NCI-H69 (cell line): ENCODE measurements at places on chromosomes 5 and 9.

DNA sequence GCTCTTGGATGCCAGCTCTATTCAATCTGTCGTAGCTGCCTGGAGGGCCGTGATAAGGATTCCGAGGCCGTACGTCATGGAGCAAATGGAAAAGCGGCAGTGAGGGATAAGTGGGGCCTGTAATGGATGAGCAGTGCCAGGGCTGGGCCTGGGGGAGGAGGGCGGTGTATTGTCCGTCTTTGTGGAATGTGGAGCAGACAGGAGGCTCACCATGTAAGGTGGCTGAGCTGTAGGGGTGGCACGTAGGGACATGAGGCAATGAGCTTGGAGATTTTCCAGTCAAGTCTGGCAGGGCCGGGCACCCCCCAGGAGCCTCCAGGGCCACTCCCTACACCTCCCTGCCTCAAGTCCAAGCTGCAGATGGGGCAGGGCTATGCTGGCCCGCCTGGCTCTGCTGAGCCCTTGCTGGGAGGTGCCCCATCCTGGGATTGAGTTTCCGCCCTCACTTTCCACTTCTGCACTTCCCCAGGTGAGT lies 29.2 kb downstream of the NCS1 start:
- DNase-seq, result no peak

- DNase-seq, result no peak
Measured at GRCh38 chr9:95043826-95044225, 273.7 kb downstream of the FANCC start.

- DNase-seq, result no peak
Measured at GRCh38 chr5:37739817-37740261, 100.0 kb downstream of the GDNF start.

DNA sequence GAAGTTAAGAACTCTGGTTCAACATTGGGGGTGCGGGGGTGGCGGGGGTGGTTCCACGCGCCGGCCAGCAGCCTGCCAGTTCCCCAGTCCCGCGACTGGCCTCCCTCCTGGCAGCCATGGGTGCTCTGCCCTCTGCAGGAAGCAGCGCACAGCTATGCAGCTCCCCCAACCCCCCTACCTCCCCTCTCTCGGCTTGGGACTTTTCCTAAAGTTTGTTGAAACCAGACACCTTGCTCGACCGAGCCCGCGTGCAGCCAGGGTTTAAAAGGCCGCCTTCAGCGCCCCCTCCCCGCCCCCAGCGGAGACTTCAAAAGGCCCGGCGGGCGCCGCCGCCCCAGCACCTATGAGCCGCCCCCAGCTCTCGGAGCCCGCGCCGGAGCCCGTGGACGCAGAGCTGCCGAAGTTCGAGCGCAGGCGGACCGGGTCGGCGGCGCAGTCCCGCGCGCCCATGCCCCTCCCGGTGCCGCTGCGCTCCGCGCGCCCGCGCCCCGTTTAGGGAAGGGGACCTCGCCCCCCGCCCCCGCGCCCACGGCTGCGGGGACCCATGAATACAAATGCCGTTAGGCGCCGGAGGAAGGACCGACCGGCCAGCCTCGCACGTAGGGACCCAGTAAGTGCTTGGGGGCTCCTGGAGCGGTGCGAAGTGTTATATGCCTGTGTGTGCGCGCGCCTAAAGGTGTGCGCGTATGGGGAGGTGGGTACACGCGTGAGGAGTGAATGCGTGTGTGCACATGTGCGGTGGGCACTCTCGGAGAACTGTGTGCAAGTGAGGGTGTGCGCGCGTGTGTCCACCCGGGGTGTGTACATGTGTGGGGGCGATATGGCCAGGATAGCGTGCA lies 1.4 kb upstream of the COL27A1 start:
- DNase-seq, result peak; percentile 21

DNA sequence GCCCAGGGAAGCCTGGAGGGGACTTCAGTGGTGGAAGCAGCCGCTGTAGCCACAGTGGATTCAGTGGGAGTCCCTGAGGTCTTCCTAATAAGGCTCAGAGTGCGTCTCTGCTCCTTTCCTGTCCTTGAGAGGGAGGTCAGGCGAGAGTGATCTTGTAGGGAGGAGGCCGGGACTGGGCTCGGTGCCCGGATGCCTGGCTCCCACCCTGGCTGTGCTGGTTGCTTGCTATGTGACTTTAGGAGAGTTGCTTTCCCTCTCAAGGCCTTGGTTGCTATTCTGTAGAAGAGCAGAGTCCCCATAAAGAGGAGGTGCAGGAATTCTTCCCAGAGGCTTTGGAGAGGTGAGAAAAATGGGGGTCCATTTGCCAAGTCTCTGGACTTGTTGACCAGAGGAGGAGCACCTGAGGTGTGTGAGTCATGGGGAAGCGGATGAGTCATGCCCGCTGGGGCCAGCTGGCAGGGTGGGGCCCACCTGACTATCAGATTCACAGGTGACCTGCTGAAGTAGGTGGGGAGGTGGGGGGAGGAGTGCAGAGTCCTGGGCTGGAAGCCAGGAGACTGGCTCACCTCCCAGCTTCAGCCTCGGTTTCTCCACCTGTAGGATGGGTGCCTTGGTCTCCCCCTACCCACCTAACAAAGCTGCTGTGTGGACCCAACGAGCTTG lies 13.8 kb downstream of the GSN start:
- DNase-seq, result peak; percentile 97

DNA sequence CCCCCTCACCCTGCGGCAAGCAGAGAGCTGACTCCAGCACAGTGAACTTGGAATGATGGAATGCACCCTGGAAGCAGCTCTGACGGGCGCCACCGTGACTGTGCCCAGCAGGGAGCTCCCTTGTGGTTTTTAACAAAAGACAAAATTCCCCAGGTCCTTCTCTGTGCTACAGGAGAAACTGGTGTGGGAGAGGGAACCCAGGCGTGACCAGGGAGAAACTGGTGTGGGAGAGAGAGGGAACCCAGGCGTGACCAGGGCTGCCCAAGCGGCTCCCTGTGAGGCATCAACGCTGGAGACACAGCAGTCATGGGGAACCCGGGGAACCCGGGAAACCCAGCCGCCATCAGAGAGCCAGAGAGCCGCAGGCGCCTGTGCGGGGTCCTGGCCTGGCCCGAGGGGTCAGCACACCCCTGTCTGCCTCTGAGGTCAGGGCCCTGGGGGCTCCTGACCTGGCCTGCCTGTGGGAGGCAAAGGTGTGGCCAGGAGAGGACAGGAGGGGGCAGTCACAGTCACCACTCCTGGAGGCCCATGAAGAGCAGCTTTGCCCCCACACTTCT lies 3.1 kb upstream of the AHRR start:
- DNase-seq, result peak; percentile 22

GRCh38 chr5:82384034-82384750 lies 106.0 kb upstream of the RPS23 start:
- no peak for DNase-seq
